ENCODE measurements at places on chromosomes 7 and 10.

GRCh38 chr10:111102359-111102837 is 25.6 kb downstream of the ADRA2A start:
- DNase-seq, result no peak

DNA sequence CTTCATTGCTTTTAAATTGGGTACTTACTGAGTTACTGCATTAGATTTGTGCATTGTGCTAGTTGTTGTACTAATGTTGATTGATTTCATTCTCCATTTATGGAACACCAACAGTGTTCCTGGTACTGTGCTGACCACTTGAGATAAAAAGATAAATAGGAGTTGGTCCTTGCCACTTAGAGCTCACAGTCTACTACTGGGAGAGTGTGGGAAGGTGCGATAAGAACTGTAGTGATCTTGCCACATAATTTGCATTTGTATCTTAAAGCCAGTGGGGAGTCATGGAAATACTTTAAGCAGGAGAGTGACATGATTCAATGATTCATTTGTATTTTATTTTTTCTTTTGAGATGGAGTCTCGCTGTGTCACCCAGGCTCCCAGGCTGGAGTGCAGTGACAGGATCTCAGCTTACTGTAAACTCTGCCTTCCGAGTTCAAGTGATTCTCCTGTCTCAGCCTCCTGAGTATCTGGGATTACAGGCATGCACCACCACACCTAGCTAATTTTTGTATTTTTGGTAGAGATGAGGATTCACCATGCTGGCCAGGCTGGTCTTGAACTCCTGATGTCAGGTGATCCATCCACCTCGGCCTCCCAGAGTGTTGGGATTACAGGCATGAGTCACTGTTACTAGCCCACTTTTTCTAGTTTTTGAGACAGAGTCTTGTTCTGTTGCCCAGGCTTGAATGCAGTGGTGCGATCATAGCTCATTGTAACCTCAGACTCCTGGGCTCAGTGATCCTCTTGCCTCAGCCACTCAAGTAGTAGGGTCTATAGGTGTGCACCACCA is 51.2 kb upstream of the TMEM248 start:
- DNase-seq, result no peak

GRCh38 chr10:94205396-94205831 is 157.3 kb downstream of the NOC3L start:
- DNase-seq, result no peak

GRCh38 chr10:63683223-63683622 is 162.0 kb downstream of the REEP3 start:
- DNase-seq, result no peak

DNA sequence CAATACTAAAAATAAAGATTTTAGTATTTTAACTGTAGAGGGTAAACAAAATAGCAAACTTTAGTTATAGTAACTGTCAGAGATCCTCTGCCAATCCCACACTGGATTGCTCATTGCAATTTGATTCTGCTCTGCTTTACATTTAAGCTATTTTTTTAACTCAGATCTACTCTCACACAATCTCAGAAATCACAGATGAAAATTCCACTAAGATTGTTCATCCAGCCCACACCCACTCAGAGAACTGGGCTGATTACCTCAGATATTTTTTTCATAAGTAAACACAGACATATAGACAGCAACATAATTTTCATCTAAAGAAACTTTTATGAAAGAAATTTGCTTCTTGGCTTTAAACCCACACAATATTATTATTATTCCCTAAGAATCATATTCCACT is 7.0 kb downstream of the OSBPL3 start:
- DNase-seq, result no peak

- no peak for DNase-seq
Measured at GRCh38 chr10:78378192-78378591, 344.5 kb downstream of the RPS24 start.

DNA sequence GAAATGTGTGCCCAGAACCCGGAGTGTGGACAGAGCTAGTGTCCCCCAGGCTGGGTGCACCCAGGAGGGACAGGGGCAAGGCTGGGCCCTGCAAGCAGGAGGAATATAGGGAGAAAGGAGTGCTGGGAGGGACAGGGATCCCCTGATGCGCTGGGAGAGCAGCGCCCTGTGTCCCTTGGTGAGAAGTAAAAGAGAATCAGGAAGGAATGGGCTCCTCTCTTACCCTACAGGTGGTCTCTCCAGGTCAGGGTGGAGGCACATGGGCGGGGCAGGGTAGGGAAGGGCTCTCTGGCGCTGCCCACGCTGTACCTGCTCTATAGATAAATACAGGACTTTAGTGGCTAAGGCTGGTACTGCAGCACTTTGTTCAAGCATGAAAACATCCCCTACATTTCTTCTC is 753.8 kb downstream of the GRID1 start:
- DNase-seq, result no peak

DNA sequence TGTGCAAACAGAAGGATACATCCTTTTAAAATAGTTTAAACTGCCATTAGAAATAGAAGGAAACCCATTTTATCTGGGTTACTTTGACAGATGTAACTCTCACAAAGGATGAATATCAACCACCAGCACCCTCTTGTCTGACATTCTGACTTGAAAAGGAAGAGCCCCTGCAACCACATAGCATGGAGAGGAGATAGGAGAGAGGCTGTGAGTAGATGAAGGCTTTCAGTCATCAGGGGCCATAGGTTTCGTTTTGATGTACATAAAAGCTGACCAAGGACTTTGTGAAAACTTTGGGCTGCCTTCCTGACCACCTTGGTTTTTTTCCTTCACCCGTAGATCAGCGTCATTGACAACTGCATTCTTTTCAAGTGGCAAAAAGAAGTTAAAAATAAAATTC is 211.6 kb upstream of the PRPS1L1 start:
- DNase-seq, result no peak

All from H4 (cell line).